ENCODE measurements at places on chromosomes 11 and 22.

DNA sequence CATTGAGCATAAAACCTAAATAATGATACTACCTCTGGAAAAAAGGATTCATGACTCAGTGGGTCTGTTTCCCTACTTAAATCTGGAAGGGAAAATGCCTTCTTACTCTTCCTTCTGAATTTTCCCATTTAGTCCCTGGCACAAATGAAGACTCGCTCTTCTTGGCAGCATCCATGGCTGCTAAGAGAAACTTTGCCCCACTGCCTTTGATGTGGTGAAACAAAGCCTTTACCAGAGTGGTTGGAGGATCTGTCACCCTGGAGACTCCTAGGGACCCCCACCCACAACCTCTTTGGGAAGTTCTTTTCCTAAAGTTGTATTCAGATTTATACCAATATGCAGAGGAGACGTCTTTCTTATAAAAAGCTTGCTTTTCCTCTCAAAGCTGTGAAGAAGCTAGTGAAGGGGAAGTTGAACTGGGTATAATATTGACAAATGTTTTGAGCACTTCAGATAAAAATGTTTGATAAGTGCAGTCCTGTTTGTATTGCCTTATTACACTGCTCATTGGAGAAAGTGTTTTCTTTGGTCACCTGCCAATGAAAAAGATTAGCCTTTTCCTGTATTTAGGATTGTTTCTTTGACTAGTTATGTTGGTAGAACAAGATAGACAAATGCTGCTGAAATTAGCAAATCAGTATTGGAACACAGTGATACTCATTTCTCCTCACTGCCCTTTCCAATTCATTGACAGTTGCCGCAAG, 77.3 kb downstream of the ARFGAP2 start:
- DNase-seq, result no peak

GRCh38 chr11:12292766-12293165, 84.6 kb upstream of the PARVA start:
- no peak for DNase-seq

DNA sequence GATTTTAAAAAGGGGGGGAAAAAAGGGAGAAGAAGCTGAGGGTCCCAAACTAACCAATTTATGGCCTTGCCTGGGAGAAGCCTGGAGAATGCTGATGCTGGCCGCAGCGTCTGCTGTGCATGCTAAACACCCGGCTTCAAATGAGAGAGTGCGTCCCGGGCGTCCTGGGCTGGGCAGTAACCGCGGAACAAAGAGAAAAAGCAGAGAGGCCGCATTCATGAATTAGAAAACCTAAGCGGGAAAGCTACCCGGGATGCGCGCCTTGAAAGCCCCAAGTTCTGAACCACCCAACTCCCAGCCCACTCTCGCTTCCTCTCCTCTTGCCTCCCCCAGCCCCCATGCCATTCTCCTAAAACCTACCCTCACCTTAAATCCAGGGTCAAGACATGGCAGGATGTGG, 6.5 kb downstream of the MN1 start:
- DNase-seq, result no peak

- no peak for DNase-seq
Measured at GRCh38 chr11:94603587-94603986, 36.4 kb downstream of the PIWIL4 start.

DNA sequence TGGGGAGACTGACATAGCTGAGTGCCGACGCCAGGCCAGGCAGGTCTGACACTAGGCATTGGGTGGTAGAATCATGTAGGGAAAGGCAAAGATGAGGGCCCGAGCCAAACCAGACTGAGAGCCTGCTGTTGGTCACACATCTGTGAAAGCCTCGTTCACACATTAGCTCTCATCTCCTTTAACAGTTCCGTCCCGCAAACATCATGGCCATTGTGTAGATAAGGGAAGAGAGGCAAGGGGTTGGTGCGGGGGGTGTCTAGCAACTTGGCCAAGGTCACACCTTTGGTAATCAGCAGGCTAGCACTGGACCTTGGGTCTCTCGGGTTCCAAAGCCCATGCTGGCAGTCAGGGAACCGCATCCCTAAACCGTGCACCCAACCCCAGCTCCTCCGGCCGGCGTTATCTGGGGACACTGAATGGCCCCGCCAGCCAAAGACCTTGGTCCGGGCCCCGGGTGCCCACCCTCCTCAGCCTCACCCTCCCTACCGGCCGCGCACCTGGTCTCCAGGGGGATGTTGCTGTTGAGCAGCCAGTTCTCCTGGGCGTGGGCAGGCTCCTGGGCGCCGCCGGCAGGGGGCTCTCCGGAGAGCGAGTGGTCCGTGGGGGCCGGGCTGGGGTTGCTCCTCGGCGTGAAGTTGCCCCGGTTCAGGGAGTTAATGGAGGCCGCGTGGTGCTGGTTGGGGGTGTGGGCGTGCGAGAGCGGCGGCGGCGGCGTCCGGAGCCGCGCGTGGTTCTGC, 328.3 kb upstream of the NARS2 start:
- no peak for DNase-seq

DNA sequence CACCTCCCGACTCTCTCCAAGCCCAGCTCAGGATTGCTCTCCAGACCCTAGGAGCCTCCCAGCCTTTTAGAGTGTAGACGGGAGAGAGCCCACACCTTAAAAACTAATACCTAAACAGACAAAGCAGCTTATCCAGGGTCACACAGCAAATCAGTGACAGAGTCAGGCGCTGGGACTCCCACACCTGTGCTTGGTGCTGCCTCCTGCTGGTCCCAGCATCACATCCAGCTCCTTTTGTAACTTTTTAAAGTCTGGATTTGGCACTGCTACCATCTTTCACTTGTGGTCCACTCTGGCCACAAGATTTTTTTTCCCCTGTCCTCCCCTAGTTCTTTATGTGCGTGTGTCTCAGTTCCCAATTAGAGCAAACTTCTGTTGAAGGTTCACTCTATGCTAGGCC, 4.7 kb downstream of the ANO1 start:
- DNase-seq, result no peak

GRCh38 chr11:65445604-65446445, 23.2 kb downstream of the NEAT1 start:
- DNase-seq, result no peak

- DNase-seq, result no peak
Measured at GRCh38 chr11:2088746-2089535, 50.2 kb downstream of the IGF2 start.

DNA sequence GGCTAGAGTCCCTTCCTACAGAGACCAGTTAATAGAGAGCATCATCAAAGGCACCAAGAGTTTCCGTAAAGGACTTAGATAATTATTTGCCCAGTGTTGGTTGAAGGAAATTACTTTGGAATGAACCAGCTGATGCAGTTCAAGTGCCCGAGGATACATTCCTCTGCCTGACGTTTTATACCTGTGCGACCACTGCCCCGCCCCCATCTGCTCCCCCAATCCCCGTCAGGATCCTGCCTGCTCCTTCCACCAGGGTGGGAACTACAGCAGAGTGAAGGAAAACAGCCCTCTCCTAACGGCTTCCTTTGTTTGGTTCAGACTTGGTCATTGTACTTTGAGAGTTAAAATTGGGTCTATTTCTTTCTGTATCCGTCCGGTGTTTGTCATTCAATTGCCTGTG, 761.5 kb downstream of the NTM start:
- no peak for DNase-seq

- DNase-seq, result no peak
Measured at GRCh38 chr22:39723463-39723862, 152.9 kb downstream of the CACNA1I start.

DNA sequence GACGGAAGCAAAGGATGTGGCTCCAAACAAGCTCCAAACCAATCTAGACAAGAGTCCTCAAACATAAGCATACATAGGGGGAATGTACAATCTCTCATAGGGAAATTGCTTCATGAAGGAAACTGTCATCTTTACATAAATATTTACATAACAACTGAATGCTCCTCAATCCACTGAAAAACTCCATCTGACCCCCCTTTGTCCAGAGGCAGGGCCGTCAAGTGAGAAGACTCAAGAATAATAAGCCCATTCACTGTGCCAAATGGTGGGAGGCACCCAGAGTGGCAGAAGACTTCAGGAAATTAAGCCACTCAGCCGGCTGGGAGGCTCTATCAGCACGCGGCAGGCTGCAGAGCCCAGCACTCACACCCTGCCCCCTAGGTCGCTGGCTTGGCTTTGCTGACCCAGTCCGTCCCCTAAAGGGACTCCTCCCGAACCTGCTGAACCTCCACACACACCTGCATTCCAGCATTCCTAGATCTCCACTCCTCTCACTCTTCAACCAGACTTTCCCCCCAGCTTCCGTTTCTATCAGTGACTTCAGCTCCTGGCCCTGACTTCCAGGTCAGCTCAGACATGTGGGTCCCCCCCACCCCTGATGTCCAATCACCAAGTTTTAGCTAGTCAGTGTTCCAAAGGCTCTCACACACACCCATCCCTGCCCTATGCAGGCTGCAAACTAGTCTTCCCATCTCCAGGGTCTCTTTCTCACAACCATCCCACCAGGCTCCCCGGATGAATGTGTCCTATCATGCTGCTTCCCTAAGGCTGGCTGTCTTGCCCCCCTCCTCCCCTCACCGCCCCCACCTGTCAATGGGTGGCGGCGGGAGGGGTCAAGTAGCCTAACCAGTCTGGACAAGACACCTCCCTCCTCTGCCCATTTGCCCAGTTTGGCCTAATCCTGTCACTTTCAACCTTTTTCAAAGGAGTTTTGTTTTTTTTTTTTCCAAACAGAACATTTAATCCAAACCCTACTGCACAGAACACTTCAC, 11.3 kb downstream of the VPS37C start:
- no peak for DNase-seq

DNA sequence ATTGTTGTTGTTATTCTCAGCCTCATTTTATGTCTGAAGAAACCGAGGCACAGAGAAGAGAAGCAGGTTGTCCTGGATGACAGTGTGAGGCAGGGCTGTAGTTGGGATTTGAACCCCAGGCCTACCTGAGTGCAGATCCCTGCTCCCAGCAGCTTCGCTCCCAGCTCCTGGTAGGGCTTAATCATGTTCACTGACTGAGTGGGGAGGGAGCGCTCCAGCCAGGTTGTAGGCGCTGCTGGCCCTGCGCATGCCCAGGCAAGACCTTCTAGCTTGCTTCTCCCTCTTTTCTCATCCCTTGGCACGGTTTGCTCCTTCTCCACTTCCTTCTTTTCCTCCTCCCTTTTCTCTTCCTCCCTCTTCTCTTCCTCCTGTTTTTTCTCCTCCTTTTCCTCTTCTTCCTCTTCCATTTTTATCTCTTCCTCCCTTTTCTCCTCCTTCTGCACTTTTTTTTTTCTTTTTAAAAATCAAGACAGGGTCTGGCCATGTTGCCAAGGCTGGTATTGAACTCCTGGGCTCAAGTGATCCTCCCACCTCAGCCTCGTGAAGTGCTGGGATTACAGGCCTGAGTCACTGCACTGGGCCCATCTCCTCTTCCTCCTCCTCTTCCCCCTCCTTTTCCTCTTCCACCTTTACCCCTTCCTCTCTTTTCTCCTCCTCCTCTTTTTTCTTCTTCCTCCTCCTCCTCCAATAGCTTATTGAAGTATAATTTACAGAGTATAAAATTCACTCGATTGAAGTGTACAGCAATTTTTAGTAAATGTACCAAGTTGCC, 109.3 kb downstream of the KIAA1671 start:
- DNase-seq, result peak; percentile 26

- DNase-seq, result no peak
Measured at GRCh38 chr11:87252869-87253268, 215.1 kb downstream of the TMEM135 start.

- DNase-seq, result no peak
Measured at GRCh38 chr11:37984991-37985390, 1387.0 kb upstream of the RAG2 start.

DNA sequence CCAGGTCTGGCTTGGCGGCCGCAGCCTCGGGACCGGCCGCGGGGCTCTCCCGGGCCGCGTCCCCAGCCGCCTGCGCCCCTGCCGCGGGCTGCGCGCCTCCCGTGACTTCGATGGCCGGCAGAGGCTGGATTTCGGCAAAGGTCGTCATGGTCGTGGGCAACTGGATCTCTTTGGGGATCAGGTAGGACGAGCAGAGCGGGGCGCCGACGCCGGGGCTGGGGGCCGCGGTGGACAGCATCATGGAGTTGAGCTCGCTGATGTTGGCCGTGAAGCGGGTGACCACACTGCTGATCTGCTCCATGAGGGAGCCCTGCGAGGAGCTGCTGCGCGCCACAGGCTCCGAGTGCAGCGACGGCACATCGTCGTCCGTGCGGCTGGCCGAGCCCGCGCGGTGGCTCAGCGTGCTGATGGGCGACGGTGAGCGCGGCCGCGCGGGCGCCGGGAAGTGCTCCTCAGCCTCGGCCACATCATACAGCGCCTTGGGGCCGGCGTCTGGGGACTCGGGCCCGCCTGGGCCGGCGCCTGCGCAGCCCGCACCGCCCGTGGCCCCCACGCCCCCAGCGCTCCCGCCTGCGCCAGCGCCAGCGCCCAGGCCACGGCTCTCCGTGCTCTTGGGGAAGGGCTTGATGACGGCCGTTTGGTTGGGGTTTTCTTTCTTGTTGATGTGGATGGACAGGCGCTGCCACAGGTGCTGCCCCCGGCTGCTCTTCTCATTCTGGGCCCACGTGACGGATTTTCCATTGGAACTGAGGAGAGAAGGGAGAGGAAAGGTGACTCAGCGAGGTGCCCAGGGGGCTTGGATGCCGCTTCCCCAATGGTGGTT, 171.4 kb upstream of the CTSC start:
- no peak for DNase-seq

Measured in foreskin keratinocyte (primary cell).